ENCODE measurements at places on chromosomes 7 and 10. TPM values are rescaled to one million over a fixed set of nuclear protein-coding genes. Genes with fewer than 3 reads are reported as not detected.

Gene ATP5MK
- polyA plus RNA-seq, result 383 TPM

Gene PTN
- 169 TPM for polyA plus RNA-seq

Gene ORAI2
- 23.7 TPM for polyA plus RNA-seq

Gene FAM25G
- polyA plus RNA-seq, result not detected

Gene ACSL5
- 5.0 TPM for polyA plus RNA-seq

Gene EPDR1
- 15.5 TPM for polyA plus RNA-seq
